ENCODE measurements at places on chromosomes 6 and 20.
A peak's percentile ranks its signal among the peaks of the same experiment; 100 is the strongest.

DNA sequence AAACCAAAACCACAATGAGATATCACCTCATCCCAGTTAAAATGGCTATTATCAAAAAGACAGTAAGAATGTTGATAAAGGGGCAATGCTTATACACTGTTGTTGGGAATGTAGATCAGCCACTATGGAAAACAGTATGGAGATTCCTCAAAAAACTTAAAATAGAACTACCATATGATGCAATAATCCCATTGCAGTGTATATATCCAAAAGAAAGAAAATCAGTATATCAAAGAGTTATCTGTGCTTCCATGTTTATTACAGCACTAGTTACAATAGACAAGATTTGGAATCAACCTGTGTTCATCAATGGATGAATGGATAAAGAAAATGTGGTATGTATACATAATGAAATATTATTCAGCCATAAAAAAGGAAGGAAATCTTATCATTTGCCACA lies 3.5 kb upstream of the FABP7 start:
- no peak for DNase-seq

- no peak for DNase-seq
These were observed 283.0 kb upstream of the NOX3 start for GRCh38 chr6:155738602-155739105.

- no peak for DNase-seq
These were observed 15.4 kb downstream of the FYN start for GRCh38 chr6:111857674-111858337.

GRCh38 chr6:39085129-39085797 lies 29.7 kb downstream of the SAYSD1 start:
- DNase-seq, result no peak

- peak; percentile 60 for DNase-seq
These were observed 11.9 kb downstream of the GPX5 start for GRCh38 chr6:28537509-28538140.

DNA sequence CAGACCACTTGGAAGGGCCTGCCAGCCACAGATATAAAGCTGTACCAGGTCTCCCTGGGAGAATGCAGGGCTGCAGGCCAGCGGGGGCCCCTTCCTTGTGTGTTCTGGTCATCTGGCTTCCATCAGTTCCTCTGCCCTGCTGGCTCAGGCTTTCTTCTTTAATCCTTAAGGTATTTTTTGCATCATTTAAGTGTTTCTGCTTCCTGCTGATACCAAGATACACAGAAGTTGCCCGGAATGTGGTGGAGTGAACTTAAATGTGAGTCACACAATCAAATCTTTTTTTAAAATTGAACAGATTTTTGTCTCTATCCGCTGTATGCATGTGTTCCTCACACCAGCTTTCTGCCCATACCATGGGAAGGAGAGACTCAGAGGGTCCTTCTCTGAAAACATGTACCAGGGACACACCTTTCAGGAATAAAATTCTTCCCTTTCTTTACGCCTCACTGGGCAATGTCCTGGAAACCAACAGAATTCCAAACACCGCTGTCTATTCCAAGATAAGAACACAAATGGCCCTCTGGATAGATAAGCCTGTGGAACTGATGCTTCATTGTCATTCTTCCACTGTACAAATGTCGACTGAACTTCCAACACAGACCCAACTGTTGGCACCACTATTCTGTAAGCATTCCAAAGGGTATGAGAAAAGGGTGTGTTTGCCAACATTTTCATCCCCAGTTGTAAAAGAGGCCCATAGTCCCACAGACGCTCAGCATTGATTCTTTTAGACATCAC lies 206.2 kb upstream of the MYLIP start:
- DNase-seq, result no peak

DNA sequence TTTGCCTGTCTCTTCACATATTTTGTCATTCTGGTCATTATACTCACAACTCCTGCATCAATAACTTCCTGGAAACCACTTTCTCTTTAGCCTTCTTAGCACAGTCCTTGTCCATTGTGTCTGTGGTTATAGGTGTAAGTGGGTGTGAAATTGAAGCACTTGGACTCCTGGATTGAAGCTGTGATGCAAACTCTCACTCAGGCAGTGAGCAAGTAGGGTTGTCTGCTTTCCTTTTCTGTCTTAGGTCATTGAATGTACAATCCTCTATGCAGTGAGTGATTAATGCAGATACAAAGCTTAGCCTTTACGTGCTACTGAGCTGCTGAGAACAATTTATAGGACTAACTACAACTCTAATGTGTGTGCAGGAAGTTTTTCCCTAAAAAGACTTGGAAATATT lies 54.8 kb downstream of the ADGRB3 start:
- DNase-seq, result no peak

DNA sequence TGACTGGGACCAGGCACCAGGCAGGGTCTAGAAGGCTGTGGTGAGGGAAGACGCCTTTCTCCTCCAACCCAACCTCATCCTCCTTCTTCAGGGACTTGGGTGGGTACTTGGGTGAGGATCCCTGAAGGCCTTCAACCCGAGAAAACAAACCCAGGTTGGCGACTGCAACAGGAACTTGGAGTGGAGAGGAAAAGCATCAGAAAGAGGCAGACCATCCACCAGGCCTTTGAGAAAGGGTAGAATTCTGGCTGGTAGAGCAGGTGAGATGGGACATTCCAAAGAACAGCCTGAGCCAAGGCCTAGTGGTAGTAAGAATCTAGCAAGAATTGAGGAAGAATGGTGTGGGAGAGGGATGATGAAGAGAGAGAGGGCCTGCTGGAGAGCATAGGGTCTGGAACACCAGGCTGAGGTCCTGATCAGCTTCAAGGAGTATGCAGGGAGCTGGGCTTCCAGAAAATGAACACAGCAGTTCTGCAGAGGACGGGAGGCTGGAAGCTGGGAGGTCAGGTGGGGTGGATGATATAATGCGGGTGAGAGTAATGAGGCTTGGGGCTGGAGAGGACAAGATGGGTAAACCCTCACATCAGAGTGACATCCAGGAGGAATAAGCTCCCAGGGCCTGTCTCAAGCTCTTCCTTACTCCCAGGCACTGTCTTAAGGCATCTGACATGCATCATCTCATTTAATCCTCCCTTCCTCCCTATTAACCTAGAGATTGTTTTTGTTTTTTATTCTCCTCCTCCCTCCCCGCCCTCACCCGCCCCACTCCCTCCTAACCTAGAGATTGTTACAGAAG lies 45.2 kb upstream of the TTPAL start:
- DNase-seq, result no peak

DNA sequence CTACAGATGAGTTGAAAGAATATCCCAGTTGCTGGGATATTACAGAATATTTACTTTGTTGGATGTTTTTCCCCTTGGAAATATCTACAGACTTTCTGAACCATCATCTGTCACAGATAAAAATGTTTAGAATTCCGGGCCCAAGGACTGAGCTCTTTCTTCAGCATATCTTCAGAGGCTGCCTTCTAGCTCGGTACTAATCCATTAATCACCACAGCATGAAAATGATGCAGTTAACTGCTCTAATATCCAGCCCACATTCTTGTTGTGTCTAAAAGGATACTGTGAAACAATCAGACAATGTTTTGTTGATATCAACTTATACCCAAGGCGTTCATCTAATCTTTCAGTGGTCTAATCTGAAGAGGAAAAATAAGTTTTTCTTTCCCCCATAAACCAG lies 247.4 kb downstream of the TBC1D32 start:
- DNase-seq, result no peak
